ENCODE measurements at places on chromosomes 2 and 18. TPM values are rescaled to one million over a fixed set of nuclear protein-coding genes. Genes with fewer than 3 reads are reported as not detected.

GRCh38 chr18:55869556-55870501 lies 281.8 kb upstream of the TCF4 start:
- no peak for DNase-seq
- no peaks in the 10 kb centered on the region for H3K27me3 ChIP-seq
- no peaks in the 10 kb centered on the region for H3K36me3 ChIP-seq
- no peaks in the 10 kb centered on the region for H3K4me1 ChIP-seq

DNA sequence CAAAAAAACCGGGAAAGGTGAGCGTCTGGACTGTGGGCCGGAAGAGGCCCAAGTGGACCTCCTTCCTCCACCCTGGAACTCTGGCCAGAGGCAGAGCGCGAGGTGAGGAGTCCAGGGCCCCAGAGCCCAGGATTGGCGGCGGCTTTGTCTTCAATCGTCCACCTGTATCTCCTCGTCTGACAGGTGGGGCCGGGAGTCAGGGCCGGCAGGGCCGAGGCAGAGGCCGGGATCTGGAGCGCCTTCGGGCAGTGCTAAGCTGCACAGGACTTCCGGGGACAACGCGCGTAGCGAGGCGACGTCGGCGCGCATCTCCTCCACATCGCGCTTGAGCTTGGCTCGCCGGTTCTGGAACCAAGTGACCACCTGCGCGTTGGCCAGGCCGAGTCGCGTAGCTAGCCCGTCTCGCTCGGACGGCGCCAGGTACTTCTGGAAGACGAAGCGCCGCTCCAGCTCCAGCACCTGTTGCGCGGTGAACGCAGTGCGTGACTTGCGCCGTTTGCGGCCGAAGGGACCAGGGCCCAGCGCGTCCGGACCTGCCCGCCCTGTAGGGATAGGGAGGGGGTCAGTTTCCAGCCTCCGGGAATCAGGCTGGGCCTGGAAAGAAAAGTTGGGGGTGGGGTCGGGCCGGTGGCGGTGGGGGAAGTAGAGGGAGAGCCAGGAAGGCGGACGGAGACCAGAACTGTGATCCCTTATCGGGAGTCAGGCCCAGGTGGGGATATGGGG lies 1.5 kb downstream of the LBX2 start:
- peak overlapping the region; percentile 86 for H3K4me3 ChIP-seq
- H3K27ac ChIP-seq, result peak overlapping the region; percentile 72
- no peak for DNase-seq
- H3K4me1 ChIP-seq, result peaks cover 28% of the 10 kb centered on the region
- peaks cover 30% of the 10 kb centered on the region for H3K27me3 ChIP-seq

DNA sequence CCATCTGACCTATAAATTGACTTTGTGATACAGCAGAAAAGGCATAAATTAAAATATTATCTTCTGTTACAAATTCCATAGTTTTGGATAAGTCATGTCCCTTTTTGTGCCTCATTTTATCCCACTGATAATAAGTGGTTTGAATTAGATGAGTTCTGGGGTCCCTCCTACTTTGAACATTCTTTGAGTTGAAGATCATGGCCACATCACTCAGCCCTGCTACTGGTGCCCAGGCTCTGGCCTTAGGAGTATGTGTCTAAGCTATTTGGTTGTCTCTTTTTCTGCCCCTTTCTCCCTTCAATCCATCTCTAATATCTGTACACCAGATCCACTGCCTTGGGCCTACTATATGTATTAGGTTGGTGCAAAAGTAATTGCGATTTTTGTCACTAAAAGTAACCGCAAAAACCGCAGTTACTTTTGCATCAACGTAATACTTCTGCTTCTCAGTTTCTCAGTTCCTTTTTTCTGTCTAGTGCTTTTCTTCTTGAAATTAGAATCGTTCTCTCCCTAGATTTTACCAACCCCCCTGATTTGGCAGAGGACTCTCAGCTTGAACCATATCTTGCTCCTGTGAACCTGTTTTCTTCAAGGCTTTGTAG lies 362.5 kb upstream of the TNP1 start:
- peaks cover 12% of the 10 kb centered on the region for H3K36me3 ChIP-seq
- no peak overlapping the region for H3K4me3 ChIP-seq
- peak overlapping the region; percentile 58 for H3K27ac ChIP-seq
- peaks cover 57% of the 10 kb centered on the region for H3K4me1 ChIP-seq

- no peaks in the 10 kb centered on the region for H3K4me1 ChIP-seq
- H3K27ac ChIP-seq, result no peak overlapping the region
- H3K27me3 ChIP-seq, result no peaks in the 10 kb centered on the region
- no peak overlapping the region for H3K4me3 ChIP-seq
- DNase-seq, result no peak
These were observed 55.3 kb downstream of the VWA3B start for GRCh38 chr2:98142106-98142791.

The TNFRSF11A gene
- 43.0 TPM for total RNA-seq

DNA sequence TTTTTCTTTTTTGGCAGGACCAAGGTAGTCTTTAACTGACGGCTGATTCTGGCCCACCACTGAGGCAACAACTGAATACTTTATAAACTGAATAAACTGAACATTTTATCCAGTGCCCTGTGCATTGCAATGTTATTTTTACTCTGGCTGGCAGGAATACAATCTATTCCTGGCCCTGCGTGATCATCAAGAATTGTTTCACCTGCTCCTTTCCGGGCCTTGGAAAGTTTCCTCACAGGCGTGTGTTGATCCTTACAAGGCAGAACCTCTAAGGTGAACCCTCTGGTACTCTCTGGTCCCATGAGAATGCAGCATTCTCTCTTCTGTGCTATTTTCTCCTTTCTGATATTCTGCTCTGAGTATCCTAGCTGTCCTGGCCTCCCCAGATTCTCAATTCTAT lies 113.7 kb upstream of the KLHL29 start:
- H3K4me3 ChIP-seq, result no peak overlapping the region
- H3K27me3 ChIP-seq, result peaks cover 10% of the 10 kb centered on the region
- H3K4me1 ChIP-seq, result no peaks in the 10 kb centered on the region
- no peaks in the 10 kb centered on the region for H3K36me3 ChIP-seq
- H3K27ac ChIP-seq, result no peak overlapping the region

DNA sequence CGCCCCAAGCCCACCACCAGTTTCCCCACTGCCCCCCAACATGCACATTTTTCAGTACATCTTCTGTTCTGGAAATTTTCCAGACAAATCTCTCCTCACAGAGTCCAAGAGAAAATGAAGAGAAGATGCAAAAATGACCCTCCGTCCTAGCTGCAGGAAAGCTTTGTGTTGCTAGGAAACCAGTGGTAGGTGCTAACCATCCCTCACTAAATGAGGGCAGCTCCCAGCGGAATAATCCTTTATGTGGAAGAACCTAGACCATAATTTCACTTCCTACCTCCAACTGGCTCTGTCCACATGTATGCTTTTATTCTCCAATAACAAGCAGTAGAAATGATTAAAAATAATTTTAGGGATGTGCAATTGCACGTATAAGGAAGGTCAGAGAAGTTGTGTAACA lies 311.9 kb upstream of the EPHA4 start:
- DNase-seq, result no peak
- H3K27me3 ChIP-seq, result no peaks in the 10 kb centered on the region
- no peaks in the 10 kb centered on the region for H3K36me3 ChIP-seq
- H3K4me1 ChIP-seq, result no peaks in the 10 kb centered on the region
- no peak overlapping the region for H3K27ac ChIP-seq

DNA sequence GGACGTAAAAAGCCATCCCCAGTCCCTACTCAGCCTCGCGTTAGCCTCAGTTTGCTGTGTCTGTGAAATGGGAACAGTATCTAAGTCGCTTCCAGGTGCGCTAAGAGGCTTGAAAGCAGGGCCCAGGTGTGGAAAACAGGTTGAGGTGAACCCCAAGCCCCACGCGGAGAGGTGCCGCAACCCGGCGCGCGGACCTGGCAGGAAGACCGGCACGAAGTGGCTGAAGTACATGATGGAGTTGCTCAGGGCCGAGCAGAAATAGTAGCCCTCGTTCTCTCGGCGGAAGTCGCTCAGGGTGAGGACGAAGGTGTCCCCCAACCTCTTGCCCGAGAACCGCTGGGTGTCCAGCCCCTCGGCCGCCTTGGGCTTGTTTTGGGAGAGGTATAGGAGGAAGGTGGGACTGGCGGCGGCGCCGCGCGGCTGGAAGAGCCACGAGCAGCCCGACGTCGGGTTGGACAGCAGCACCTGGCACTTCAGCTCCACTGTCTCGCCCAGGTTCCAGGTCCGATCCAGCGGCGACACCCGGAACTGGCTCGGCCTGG lies 508 bp downstream of the CD8A start:
- H3K4me3 ChIP-seq, result peak overlapping the region; percentile 62
- no peak overlapping the region for H3K27ac ChIP-seq

GRCh38 chr2:190501702-190502407 lies 32.7 kb downstream of the NEMP2 start:
- no peak overlapping the region for H3K4me3 ChIP-seq
- H3K36me3 ChIP-seq, result peaks cover 74% of the 10 kb centered on the region
- H3K27me3 ChIP-seq, result no peaks in the 10 kb centered on the region
- DNase-seq, result no peak
- peaks cover 10% of the 10 kb centered on the region for H3K4me1 ChIP-seq

The IRS1 gene
- total RNA-seq, result 1.9 TPM

GRCh38 chr2:136212426-136213378 lies 94.8 kb upstream of the CXCR4 start:
- peaks cover 8% of the 10 kb centered on the region for H3K36me3 ChIP-seq
- peaks cover 1% of the 10 kb centered on the region for H3K27me3 ChIP-seq
- no peak overlapping the region for H3K4me3 ChIP-seq
- no peak for DNase-seq
- H3K27ac ChIP-seq, result peak overlapping the region; percentile 52
- H3K4me1 ChIP-seq, result peaks cover 46% of the 10 kb centered on the region

The ERICH2 gene
- not detected for total RNA-seq

The AGXT gene
- not detected for total RNA-seq

DNA sequence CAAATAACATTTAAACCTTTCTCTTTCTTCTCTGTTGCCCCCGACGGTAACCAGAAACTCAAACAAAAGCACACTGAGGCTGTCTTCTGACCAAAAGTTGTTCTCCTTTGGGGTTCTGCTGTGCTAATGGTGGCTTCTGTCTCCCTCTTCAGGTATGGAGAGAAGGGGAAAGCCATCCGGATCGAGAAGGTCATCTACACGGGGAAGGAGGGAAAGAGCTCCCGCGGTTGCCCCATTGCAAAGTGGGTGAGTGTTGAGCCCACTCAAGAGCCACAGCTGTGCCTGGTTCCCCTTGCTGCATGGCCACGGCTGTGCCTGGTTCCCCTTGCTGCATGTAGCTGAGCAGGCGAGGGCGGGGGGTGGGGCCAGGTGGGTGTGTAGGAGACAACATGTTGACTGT lies 67.4 kb downstream of the BOLA3 start:
- no peak overlapping the region for H3K27ac ChIP-seq
- DNase-seq, result no peak
- no peak overlapping the region for H3K4me3 ChIP-seq
- no peaks in the 10 kb centered on the region for H3K27me3 ChIP-seq

The DES gene
- not detected for total RNA-seq

DNA sequence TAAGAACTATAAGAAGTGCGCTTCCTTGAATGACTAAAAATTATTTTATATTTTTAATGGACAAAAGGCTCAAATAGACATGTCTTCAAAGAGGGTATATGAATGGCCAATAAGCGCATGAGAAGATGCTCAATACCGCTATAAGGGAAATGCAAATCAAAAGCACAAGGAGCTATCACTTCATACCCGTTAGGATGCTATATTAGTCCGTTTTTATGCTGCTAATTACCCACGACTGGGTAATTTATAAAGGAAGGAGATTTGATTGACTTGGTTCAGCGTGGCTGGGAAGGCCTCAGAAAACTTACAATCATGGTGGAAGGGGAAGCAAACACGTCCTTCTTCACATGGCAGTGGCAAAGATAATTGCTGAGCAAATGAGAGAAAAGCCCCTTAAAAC lies 20.5 kb upstream of the PPP4R1 start:
- H3K36me3 ChIP-seq, result no peaks in the 10 kb centered on the region
- H3K27me3 ChIP-seq, result peaks cover 11% of the 10 kb centered on the region

The CCDC150 gene
- 13.6 TPM for total RNA-seq
